ENCODE measurements at places on chromosomes 16 and 17.

DNA sequence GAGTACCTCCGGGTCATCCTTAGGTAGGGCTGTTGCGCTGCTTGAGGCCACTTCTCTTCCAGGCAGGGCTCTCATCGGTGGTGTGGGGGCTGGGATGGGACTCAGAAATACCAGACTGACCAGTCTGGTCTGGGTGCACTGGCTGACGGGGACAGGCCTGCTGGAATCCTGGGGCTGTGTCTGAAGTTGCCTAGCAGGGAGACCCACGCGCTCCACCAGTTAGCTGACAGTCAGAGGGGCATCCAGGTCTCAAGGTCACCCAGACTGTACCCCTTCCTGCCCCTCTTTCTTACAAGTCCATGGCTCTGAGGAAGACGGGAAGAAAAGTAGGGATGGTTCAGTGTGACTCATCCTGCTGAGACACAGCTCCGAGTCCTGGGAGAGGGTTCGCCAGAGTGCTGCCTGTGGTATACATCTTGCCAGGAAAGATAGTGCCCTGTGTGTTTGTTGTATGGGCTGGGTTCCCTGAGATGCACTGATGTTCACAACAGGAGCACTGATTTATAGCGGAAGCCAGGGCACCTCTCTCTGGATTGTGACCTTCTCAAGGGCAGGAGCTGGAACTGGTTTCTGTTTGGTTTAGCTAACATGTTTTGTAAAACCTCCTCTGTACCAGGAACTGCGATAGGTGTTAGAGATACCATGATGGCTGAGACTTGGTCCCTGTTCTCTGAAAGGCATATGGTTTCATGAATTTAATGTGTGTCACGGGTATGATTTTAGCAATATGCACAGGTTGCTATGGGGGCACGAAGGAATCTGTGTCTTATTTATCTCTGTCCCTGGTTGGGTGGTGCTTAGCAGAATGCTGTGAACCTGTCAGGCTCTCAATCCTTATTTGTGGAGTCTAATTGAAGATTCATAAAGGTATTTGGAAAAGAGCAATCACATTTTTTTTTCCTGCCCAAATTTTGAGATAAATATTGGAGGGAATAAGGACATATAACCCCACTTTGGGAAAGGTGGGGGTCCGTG is 97.5 kb downstream of the OR1D5 start:
- no peak for DNase-seq

DNA sequence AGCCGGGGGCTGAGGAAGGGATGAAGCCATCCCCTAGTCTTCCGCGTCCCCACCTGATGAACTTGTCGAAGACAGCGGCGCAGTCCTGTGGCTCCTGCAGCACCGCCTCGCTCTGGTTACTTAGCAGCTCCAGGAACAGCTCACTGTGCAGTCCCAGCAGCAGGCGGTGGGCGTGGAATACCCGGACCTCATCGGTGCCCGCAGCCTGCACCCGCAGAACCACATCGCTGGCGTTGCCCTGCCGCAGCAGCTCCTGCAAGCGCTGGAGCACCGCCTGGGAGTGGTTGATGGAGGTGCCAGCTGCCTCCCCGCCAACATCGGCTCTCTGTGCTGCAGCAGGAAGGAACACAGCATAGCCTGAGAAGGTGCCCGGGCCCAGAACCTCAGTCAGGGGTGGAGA is 1.8 kb downstream of the BTBD17 start:
- DNase-seq = no peak

- peak; percentile 9 for DNase-seq
Measured at GRCh38 chr17:9644910-9645751, at the start of gene USP43. Gene USP43, plus strand, starts transcription at chr17:9645517. Its CDS starts 116 bp downstream, at chr17:9645633.

DNA sequence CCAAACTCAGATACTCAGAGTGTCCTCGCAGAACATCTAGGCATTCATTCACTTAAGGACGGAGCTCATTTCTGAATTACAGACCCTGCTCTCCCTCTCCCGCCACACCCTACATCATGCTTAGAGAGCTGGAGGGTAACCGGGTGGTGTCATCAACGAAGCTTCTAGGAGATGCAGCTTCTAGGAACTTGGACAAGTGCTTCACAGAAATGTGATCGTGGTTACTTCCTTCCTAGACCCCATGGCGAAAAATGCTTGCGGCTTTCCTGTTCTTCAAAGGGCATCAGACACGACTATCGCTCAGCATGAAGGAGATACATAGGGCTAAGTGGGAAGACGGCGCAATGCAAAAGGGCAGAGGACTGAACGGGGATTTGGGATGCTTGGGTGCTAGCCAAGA is 126.8 kb downstream of the ZFHX3 start:
- DNase-seq = no peak

GRCh38 chr17:79645777-79646088 is 34.9 kb upstream of the RBFOX3 start:
- no peak for DNase-seq

DNA sequence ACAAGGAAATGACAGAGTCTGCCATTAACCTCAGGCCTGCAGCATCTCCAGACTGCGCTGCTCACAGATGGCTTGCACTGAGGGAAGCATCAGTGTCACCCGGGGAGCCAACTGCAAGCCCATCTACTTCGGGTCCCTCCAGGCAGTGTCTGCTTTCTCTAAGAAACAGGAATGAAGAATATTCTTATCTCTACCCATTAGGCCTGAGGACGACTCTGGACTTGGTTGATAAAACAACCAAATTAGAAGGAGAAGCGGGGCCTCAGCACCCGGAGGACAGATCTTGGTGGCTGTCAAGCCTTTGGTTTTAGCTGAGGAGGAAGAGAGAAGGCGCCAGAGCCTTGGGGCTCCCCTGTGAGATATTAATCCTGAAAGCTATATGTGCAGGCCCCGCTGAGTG is 19.5 kb upstream of the MGAT5B start:
- DNase-seq = no peak

DNA sequence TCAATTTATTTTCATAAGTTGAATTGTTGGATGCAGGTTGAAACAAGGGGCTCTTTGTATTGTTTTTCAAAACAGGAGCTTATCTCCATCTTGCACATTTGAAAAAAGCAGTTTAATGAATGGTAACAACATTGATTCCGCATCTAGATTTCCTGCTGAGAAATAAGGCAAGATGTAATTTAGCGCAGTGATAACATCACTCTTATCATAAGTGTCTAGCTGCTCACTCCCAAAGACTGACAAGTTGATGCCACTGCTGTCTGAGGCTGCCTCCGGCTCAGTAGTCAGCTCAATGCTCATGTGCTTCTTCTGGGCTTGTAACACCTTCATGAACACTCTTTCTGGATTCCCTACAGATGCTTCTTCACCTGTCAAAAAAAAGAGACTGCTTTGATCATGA is 92.4 kb downstream of the KPNA2 start:
- no peak for DNase-seq

DNA sequence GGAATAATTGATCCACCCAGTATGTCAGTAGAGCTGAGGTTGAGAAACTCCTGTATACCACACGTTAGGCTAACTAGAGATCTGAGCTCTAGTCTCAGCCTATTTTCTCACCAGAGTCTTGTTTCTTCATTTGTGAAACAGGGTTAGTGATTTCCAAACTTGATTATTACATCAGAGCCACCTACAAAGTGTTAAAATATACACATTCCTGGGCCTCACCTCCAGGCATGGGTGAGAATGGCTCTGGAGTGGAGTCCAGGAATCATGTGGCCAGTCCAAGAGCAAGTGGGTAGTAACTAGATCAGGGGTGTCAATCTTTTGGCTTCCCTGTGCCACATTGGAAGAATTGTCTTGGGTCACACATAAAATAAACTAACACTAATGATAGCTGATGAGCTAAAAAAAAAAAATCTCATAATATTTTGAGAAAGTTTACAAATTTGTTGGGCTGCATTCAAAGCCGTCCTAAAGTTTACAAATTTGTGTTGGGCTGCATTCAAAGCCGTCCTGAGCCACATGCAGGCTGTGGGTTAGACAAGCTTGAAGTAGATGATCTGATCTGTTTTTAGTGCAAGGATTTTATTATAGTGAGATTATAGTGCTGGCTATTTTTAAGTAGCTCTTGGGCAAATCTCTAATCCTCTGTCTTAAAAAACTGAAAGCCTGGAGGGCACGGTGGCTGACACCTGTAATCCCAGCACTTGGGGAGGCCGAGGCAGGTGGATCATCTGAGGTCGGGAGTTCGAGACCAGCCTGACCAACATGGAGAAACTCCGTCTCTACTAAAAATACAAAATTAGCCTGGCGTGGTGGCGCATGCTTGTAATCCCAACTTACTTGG is 20.4 kb downstream of the PRCD start:
- DNase-seq = no peak

GRCh38 chr17:10018461-10018891 is 113.4 kb upstream of the RCVRN start:
- no peak for DNase-seq

GRCh38 chr17:2580661-2581060 is 12.8 kb upstream of the PAFAH1B1 start:
- DNase-seq = no peak

GRCh38 chr16:73313950-73314349 is 266.0 kb upstream of the ZFHX3 start:
- DNase-seq = no peak

- no peak for DNase-seq
Measured at GRCh38 chr16:51409001-51409675, 258.1 kb upstream of the SALL1 start.

Data from stimulated activated CD4-positive, alpha-beta T cell treated with anti-CD3 and anti-CD28 coated beads, Interleukin-4, amount 100 ng/mL, for 4 hours (primary cell).